ENCODE measurements at places on chromosomes 12 and 14. TPM values are rescaled to one million over a fixed set of nuclear protein-coding genes. Genes with fewer than 3 reads are reported as not detected.
A peak's percentile ranks its signal among the peaks of the same experiment; 100 is the strongest.

DNA sequence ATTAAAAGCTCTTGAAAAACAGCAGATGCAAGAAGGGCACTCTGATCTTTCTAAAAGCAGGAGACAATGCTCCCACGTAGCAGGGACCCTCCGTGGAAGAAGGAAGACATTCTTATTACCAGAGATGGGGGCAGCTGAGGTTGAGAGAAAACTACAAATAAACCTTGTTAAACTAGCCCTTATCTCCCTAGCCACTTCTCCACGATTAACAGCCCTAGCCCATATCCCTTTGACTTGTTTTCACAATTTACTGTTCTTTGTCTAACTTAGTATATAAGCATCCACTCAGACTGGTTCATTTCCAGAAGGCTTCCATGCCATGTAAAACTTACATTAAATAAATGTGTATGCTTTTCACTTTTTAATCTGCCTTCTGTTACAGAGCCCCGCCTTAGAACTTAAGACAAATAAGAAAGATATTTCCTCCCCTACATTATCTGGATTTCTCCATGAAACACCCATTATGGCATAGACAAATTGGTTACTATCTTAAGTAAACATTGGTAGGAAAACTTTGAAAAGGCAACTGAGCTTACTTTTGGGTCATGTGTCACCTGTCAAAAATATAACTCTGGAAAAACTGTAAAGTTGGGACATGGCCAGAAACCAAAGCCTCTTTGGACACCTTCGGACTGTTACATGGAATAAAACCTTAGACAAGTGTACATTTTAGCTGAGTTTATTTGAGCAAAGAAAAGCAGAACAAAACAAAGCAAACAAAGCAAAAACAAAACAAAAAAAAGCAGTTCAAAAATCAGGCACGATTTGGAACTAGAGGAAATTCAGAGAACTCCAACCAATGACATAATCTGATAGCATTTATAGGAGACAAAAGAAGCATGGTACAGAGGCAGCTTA lies 4.9 kb upstream of the RNASE1 start:
- no peak for DNase-seq

The CPNE6 gene
- total RNA-seq = not detected

GRCh38 chr14:103185051-103186029 lies 62.1 kb downstream of the TNFAIP2 start:
- peak; percentile 26 for DNase-seq

The AMN gene
- 0.13 TPM for total RNA-seq

- no peak for DNase-seq
Observed at GRCh38 chr14:36973806-36974442, 198.5 kb downstream of the SLC25A21 start.

The ENO2 gene
- 1.4 TPM for total RNA-seq

The MYH6 gene
- total RNA-seq = not detected

The ACOT6 gene
- not detected for total RNA-seq

- DNase-seq = no peak
Observed at GRCh38 chr12:99212275-99212674, 435.3 kb upstream of the GARIN6 start.

The TAS2R46 gene
- 1.0 TPM for total RNA-seq

DNA sequence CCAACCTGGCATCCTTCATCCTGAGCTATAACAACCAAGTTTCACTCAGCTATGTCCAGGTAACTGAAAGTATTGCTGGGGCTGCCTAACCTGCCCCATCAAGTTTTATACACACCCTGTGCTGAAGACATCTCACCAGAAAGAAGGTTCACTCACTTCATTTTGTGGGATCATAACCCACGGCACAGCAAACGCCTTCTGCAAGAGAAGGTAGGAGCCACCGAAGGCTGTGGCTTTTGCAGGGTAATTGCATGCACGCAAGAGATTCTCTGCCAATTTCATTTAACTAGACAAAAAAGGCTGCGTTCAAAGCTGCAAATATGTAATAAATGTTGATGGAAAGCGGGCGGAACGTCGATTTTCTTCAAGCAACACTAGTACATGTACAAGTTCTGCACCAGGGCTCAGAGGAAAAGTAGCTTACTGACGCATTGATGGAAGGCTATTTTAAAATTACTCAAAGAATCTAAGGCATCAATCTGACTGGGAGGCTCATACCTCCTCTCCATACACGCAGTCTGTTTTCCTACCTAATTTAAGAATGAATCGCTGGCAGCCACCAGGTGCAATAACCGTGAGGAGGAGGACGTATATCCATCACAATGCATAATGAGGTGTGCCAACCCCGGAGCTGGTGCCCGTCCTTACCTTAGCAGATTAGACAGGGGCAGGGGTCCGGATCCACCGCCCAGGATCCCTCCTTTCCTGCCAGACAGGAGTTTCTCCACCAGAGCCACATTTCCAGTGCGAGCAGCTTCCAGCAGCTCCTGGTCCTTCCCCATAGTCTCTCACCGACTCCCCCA lies 1.1 kb downstream of the ANKS1B start:
- no peak for DNase-seq

DNA sequence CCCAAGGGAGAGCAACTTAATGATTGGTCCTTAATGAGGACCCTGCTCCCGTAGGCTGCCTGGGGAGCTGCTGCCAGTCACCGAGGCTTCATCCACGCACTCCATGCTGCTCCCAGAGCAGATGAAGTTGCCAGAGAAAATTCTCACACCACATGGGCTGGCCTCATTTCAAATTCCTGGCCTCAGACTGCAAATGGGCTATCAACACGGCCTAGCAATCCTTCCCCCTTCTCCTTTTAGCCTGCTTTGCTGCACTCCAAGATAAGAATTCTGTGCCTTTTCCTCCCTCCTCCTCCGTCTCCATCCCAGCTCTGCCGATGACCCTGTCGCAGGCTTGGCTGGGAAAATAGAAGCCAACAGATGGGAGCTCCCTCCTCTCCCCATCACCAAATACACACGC lies 10.8 kb upstream of the DGLUCY start:
- DNase-seq = no peak

DNA sequence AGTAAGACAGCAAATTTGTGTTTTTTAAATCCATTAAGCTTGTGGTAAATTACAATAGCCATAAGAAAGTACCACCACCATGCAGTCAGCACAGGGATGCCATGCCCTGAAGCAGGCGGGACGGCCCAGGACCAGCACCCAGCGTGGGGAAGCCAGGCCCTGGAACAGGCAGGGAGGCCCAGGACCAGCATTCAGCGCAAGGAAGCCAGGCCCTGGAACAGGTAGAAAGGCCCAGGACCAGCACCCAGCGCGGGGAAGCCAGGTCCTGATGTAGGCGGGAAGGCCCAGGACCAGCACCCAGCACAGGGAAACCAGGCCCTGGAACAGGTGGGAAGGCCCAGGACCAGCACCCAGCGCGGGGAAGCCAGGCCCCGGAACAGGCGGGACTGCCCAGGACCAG lies 13.2 kb downstream of the CHFR start:
- no peak for DNase-seq

- no peak for DNase-seq
Observed at GRCh38 chr12:48686615-48687334, 4.7 kb upstream of the KANSL2 start.

DNA sequence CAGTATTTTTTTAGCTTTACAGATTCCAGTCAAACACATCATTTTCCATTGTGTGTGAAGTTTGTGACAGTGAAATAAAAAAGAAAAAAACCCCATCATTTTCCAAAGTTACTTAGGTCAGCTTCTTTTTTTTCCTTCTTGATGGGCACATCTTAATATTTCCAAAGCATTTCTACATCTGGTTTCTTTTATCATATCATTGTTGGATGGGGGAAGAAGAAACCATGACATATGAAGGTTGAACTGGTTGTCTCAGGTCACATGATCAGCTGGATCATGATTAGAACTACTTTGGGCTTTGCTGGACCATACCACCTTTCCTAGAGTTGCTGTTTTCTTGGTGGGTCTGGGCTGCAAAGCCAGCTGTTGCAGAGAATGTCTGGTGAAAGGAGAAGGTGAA lies 59.8 kb downstream of the FOS start:
- DNase-seq = no peak

The CDK17 gene
- total RNA-seq = 99.9 TPM

The OTX2 gene
- not detected for total RNA-seq

DNA sequence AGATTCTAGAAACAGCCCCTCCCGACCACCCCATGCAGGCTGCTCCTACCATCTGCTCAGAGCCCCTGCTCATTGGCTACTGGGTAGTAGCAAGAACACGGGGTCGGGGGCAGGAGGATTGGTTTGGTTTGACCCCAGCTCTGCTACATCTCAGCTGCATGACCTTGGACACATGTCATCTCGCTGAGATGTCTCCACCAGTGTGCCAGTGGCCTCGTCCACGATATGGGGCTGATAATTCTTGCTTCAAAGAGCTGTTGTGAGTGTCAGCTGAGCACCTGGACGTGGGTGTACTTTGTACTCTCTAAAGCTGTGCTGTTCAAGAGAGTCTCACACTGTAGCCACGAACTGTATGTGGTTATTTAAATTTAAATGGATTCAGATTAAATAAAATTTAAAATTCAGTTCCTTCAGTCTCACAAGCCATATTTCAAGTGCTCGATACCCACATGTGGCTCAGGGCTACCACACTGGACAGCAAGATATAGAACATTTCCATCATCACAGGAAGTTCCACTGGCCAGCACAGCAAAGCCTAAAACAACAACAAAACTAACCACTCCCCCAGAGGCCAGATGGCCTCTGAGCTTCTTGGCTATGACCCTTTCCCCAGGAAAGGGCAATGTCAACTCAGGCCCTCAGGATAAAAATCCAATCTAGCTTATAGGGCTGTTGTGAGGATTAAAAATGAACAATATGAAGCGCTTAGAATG lies 18.6 kb downstream of the LTBP2 start:
- DNase-seq = no peak

DNA sequence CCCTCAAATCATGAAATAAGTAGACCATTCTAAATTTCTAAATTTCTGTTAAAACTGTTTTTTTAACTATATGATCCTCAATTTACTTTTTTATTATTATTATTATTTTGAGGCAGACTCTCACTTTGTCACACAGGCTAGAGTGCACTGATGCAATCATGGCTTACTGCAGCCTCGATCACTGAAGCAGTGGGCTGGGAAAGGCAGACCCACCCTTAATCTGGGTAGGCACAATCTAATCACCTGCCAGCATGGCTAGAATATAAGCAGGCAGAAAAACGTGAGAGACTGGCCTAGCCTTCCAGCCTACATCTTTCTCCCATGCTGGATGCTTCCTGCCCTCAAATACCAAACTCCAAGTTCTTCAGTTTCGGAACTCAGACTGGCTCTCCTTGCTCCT lies 2.3 kb downstream of the ERO1A start:
- no peak for DNase-seq

DNA sequence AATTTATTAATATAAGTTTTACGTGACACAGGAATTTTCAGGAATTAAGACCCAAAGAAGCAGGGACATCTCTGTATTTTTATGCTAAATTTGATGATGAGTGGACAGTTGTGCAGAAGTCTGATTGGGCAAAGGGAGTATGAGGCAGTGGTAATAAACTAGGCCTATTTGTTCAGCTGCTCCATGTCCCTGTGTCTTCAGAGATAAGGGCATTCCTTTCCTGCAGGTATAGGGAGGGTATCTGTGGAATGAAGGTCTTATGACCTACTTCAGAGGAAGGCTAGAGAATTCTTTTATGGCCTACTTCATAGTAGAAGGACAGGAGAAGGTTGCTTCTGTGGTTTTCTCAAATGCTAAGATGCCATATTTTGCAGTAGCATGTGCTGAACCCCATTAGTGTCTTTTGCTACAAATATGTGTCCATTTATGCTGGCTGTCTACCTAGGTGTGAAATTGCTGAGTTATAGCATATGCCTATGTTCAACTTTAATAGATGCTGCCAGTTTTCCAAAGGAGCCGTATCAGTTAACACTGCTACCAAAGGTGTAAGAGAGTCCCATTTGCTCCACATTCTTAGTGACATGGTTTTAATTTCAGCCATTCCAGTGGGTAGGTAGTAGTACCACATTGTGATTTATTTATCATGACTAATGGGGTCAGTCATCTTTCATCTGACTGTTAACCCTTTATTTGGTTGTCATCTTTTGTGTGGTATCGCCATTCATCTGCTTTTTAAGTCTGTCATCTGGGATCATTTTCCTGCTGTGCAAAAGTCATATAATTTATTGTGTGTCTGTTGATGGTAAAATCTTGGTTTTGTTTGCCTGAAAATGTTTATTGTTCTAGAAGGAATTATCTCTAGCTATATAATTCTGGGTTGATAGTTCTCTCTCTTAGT lies 410.7 kb upstream of the RGS6 start:
- no peak for DNase-seq

The SLC38A4 gene
- 2.3 TPM for total RNA-seq

The MFAP5 gene
- 0.13 TPM for total RNA-seq

DNA sequence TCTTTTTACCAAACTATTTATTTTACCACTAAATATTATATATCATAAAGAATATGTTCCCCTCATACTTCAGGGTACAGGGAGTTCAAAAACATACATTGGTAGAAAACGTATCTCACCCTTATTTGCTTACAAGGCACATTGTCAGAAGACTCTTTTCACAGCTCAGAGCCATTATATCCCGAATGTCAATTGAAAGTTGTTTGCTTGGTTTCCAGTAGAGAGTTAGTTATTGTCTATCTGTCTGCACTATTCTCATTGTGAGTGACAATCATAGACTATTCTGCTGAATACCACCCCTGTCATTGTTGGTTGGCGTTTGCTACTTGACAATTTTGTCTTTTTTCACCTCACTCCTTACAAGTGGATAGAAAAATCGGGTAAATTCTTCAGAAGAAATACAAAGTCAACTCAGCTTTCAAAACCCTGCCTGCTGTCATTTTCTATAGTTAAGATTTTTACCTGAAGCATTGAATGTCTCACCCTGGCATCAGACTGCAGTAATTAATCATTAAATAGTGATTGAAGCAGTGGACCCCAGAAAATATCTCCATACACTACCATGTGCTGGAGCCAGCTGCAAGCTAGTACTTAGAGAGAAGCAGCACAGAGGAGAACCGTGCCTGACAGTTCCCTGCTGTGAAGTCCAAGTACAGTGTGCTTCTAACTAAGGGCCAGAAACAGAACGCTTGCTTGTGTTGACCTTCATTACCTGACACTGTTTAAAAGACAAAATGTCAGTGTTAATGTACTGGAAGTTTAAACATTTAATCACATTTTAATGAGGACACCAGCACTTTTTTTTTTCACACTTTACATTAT lies 510.6 kb downstream of the RERGL start:
- no peak for DNase-seq

The CISTR gene
- total RNA-seq = not detected

The NAV3 gene
- 2.3 TPM for total RNA-seq

DNA sequence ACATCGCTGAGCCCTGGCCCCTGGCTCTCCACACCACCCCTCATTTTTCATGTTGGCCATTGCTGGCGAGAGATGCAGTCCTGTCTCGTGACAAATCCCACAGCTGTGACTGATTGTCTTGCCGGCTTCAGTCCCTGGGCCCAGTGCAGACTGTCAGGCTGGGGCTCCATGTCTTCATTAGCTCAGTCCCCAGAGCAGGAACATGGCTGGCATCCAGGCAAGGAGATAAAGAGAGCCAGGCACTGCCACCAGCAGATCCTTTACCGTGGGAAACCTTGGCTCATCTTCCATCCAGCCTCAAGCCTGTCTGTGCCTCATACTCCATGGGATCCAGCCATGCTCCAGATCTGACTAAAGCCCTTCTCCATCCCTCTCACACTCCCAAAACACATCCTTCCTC lies 284.7 kb upstream of the FKBP4 start:
- DNase-seq = no peak

Measured in dermis microvascular lymphatic vessel endothelial cell (primary cell).